ENCODE measurements at places on chromosomes 7 and 10. TPM values are rescaled to one million over a fixed set of nuclear protein-coding genes. Genes with fewer than 3 reads are reported as not detected.

PRPS1L1 gene
- total RNA-seq, result not detected

CTTNBP2 gene
- not detected for total RNA-seq

HABP2 gene
- not detected for total RNA-seq

TYW1 gene
- total RNA-seq, result 62.0 TPM

GRCh38 chr10:79148452-79149344, 79.9 kb downstream of the ZMIZ1 start:
- peak; percentile 93 for DNase-seq

GRCh38 chr10:104574838-104575237, 66.3 kb upstream of the SORCS3 start:
- no peak for DNase-seq

DNA sequence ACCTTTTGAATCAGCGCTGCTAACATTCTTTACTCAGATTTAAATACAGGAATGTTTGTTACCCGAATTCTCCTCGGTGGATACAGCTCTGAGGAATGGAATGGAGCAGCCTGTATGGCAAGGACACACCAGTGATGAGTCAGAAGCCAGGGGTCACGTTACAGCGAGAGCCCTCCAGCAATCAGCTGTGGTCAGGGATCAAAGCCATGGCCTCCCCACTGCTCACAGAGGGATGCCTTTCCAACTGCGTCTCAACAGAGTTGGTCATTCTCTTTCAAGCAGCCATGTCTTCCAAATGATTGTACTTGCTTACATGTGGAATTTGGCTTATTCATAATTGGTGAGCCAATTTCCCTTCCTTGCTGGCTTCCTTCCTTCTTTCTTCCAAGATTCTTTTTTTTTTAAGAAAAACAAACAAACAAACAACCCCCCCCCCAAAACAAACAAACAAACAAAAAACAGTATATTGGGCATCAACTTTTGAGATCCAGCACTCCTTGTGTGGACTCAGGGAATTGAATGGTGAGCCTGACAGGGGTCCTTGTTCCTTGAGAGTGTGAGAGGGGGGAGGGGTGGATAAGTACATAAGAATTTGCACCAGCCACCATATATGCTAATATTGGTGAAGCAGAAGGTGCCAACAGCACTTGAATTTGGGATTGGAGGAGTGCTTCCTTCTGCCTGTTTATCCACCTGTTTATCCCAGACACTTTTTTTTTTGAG, 100.2 kb downstream of the ATXN7L1 start:
- peak; percentile 100 for DNase-seq

- DNase-seq, result peak; percentile 14
Measured at GRCh38 chr10:23557777-23558176, 118.9 kb downstream of the OTUD1 start.

DNA sequence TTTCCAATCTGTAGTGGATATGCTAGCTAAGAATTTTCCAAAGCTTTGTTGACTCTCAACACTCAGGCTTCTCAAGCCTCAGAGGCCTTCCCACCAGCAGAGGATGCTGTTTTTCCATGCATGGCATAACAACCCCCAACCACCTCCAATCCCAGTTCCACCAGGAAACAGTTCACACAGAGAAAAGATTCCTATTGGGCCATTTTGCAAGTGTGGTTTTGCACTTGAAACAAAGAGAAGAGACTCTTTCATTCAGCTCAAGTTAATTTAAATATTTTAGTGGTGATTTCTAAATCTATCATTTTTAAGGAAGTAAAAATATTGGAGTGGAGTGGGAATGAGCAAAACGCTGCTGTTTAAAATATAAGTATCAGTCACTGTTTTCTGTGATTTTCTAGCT, 105.6 kb upstream of the COL1A2 start:
- peak; percentile 94 for DNase-seq

DNA sequence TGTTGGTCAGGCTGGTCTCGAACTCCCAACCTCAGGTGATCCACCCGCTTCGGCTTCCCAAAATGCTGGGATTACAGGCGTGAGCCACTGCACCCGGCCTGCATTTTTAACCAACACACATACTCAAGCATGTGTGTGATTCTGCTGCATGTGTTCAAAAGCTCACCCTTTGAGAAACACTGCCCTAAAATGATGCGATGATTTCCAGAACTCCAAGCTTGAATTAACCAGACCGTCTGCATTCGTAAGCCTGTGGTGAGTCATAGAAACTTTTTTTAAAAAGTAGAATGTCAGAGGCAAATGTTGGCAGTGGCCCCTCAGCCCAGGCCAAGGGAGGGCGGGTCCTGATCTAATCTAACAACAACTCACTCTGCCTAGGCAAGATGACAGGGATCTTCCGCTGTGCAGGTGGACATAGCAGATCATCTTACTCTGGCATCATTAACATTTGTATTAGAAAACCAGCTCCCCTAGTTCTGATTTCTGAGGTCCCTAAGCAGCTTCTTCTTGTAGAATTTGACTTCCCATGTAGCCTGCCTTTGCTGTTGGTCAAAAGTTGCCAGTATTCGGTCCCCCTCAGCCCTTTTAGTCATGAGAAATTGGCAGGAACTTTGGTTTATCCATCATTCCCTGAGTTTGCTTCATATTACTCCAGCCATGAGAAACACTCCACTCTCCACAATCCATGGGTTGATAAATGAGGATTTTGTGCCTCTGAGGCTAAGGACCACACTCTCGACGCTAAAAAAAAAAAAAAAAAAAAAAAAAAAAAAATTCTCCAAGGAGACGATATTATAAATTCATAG, 190.4 kb downstream of the SKIDA1 start:
- DNase-seq, result peak; percentile 95

GRCh38 chr7:106419455-106420182, 134.8 kb upstream of the NAMPT start:
- DNase-seq, result peak; percentile 17

- no peak for DNase-seq
Measured at GRCh38 chr7:138924501-138925225, 56.5 kb downstream of the KIAA1549 start.

- no peak for DNase-seq
Measured at GRCh38 chr7:22278660-22279059, 78.3 kb downstream of the RAPGEF5 start.

GRCh38 chr7:80611779-80612178, 26.7 kb upstream of the CD36 start:
- peak; percentile 53 for DNase-seq

GRCh38 chr7:128053023-128053422, 21.8 kb upstream of the LRRC4 start:
- peak; percentile 50 for DNase-seq

DNA sequence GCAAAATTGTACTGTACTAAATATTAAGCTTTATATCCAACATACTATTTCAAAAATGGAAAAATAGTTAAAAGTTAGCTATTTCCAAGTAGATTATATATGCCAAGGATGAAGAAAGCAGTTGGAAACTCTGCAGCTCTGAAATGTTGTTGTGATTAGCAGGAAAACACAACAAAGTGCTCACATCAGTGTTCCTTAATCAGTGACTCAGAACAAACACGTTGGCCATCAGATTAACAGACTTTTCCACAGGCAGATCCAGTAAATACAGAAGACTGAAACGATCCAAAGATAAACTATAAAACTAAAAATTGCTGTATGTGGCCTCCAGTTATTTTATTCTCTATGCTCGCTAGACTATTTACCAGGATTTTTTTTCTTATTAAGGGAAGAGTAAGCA, 99.6 kb upstream of the SEMA3D start:
- DNase-seq, result peak; percentile 24

GRCh38 chr10:127300868-127301321, 104.5 kb upstream of the INSYN2A start:
- DNase-seq, result no peak
